ENCODE measurements at places on chromosomes 2 and 18.

DNA sequence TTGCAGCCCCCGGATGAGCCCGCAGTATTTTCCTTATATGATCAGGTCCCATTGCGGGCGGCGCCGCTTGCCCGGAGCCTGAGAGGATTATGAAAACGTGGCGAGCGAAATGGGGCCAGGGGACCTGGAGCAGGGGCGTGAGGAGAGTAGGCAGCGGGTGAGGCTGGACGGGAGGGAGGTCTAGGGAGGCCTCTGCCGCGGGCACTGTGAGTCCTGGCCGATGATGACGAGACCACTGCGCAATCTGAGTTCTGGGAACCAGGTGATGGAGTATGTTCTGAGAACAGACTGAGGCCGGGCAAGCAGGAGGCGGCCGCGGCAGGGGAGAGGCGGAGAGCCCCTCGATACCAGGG lies 790 bp upstream of the ACAA2 start:
- no peak for DNase-seq

DNA sequence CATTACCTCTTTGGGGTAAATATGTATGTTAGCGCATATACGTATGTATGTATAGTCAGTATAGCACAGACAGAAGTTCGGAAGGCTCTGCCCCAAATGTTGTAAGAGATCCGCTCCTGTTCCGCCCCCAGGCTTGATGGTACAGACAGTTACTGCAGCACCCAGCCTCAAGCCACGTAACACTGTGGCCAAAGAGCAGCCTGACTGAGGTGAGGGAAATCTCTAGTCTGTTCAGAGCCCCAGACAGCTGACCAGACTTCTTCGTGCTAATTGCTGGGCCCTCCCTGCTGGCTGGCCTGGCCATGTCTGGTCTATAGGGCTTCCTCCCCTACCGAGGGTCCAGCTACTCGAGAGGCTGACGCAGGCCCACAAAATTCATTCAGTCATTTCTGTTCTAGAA lies 7.8 kb downstream of the CRACDL start:
- DNase-seq, result no peak

DNA sequence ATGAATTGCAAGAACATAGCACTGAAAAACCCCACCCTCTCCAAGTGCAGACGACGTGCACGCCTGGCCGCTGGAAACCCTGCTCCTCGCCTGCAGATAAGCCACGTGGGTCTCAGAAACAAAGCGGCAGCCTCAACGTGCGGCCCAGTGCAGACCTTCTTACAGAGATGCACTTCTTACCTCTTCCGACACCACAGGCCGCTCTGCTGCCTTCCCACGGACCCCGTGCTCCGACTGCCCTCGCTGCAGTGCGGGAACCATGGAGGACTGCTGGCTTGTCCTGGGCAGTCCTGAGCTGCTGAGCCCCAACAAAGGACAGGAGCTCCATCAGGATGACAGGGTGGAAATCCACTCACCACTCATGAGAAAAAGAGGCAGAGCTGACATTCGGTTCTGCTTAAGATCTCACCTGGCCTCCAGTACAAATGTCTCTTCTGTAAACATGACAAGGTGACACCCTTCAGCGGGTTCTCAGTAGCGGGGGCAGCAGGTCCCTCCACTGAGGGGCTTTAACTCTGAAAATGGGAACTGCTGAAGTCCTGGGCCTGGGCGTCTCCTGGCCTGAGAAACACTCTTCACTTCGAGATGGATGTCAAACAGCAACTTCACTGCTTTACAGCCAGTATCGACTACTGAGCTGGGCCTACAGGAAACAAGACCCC lies 6.2 kb downstream of the COPS9 start:
- DNase-seq, result no peak

GRCh38 chr2:10327896-10328669 lies 25.4 kb downstream of the HPCAL1 start:
- DNase-seq, result no peak

- DNase-seq, result no peak
Observed at GRCh38 chr2:181430406-181431118, 26.6 kb upstream of the ITGA4 start.

- DNase-seq, result no peak
Observed at GRCh38 chr2:111041398-111042202, 79.1 kb upstream of the BCL2L11 start.

DNA sequence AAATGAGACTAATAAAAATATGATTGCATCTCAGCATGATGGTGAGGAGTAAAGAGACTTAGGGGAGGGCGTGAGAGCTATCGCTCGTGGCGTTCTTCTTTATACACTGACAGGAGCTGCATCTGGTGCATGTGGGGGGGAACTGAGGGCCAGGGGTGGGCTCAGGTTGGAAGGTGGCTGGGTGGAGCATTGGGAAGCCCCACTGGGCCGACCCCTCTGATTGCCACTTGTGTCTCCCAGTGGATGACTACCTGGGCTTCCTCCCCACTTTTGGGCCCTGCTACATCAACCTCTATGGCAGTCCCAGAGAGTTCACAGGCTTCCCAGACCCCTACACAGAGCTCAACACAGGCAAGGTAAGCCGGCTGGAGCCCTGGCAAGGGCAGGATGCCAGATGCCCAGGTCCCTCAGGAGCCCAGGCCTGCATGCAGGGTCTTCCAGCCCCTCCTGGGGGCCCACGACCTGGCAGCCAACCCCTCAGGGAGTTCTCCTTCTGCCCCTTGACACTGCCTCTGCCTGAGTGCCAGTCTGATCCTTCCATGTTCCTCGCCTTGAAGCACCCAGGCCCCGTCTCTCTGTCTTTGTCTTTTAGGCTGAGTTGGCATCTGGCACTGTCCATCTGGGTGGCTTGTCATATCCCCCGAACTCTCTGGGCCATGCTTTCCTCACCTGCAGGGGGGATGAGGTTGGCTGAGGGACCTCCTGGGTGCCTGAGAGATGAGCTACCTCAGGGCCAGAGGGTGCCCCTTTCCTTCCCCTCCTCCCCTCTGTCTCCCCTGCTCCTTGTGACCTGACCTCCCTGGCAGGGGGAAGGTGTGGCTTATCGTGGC lies 97.7 kb downstream of the DYSF start:
- DNase-seq, result no peak

- no peak for DNase-seq
Observed at GRCh38 chr18:75915941-75916623, 488.6 kb upstream of the SMIM21 start.

DNA sequence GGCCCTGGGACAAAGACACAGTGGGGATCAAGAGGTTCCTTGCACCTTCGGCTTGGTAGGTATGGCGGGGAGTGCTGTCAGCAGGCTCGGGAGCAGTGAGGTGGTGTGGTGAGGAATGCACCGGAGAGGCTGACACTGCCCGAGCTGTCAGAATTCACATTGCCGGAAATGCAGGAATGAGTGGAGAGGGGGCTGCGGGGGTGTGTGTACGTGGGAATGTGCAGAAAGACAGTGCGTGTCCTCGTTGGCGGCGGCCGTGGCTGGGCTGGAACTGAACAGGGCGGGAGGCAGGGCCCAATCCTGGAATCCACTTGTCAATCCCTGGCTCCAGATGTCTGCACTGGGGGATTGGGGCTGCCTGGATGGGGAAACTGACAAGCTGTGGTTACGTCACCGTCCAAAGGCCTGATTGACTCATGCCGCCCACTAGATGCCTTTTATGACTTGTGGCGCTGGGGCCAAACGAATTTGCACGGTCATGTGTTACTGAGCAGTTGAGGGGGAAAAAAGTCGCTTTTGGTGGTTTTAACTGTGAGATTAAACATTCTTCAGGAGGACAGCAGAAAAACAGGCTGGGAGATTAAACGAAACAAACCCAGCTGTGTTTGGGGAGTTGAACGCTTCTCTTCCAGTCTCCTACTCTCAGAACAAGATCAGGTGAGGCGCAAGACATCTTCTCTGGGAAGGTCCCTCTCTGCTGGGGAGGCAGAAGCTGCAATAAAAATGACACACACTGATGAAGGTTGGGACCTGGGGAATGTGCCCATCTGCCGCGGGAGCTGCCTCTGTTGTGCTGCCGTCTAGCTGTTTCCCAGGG lies 189.4 kb upstream of the GLI2 start:
- peak; percentile 56 for DNase-seq

- DNase-seq, result peak; percentile 41
Observed at GRCh38 chr2:39379643-39380524, 57.2 kb downstream of the MAP4K3 start.

- no peak for DNase-seq
Observed at GRCh38 chr2:181308766-181309515, 148.2 kb upstream of the ITGA4 start.

- no peak for DNase-seq
Observed at GRCh38 chr2:188032306-188032705, 259.4 kb upstream of the GULP1 start.

DNA sequence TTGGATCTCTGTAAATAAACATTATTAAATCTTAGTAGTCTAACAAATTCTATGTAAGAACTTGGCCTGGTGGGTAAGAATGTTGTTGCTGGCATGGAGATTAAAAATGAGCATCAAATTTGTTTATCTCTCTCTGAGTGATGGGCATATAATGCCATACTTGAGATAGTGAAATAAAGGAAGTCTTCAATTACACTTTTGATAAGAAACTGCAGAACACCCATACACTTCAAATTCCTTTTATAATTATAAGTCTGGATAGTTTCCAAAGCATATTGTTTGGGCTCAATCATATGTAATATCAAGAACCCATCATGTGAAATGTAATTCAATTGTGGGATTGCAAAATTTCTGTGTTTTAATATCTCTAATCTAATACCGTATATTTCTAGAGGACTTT lies 47.4 kb upstream of the PARD3B start:
- no peak for DNase-seq

DNA sequence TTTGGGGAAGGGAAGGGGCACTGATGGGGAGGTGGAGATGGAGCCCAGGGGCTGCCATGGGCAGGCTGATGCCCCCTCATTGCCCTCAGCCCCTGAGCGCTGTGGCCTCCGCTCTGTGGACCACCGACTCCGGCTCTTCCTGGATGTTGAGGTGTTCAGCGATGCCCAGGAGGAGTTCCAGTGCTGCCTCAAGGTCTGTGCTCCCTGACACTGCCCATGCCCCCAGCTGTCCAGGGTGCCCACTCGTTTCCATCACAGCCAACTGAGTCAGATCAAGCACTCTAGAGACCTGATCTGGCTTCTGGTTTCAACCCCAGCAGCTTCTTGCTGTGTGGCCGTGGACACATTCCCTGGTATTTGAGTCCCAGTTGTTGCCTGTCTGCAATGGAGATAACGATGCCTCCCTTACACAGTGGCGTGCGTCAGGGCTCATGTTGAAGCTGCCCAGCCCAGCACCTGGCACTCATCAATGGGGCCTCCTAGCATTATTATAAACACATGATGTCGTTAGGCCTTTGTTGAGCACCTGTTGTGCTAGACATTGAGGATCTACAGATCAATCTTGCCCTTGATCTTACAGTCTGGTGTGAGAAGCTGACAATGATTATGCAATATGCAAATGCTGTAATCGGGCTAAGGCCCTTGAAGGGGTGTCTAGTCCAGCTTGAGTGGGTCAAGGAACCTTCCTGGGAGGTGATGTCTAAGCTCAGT lies 14.4 kb downstream of the STK11IP start:
- no peak for DNase-seq

- peak; percentile 49 for DNase-seq
Observed at GRCh38 chr2:233556881-233557736, 9.5 kb downstream of the USP40 start.

DNA sequence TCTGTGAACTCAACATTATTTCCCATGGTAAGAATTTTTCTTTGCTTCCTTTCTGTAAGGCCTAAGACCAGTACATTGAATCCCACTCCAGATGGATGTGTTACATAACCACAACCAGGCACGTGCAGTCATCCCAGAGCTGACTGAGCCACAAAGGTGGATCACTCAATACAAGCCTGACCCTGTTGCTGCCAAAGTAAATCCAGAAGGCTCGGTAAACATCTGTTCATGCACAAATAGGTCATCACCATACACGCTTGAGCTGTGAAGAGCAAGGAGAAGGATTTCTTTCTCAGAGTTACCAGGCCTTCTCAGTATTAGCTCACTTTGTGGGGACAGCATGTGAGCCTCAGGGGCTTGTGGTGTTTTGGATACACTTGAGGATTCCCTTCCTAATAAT lies 791.4 kb upstream of the FANCL start:
- no peak for DNase-seq

All from HFF-Myc (cell line).